ENCODE measurements at places on chromosomes 4 and X. TPM values are rescaled to one million over a fixed set of nuclear protein-coding genes. Genes with fewer than 3 reads are reported as not detected.

- no peak for DNase-seq
Observed at GRCh38 chrX:153672531-153673427, 834 bp downstream of the PNCK start.

FGF2 gene
- 28.6 TPM for total RNA-seq

DNA sequence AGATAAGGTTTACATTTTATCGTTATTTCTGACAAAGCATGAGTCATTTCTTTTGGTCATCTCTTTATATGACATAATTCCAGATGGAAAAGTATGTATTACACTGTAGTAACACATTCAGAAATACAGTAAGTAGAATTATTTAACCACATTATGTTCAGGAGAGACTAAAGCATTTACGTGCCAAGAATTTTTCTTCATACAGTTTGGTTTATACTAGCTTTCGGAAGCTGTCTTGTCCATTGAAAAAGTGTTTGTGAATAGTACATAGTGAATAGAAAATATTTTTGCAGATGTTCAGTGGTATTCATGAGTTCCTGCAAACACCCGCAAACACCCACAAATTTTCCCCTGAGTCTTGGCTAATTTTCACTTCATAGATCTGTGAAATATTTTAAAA lies 1033.0 kb upstream of the INTU start:
- no peak for DNase-seq

GRCh38 chr4:117084866-117085701 lies at the start of gene TRAM1L1:
TRAM1L1 (minus strand) TSS chr4:117085576; CDS start chr4:117085393, 183 bp downstream.
- DNase-seq: peak; percentile 55

- no peak for DNase-seq
Observed at GRCh38 chrX:148067285-148067684, 86.1 kb downstream of the FMR1NB start.

GRCh38 chr4:102301167-102301566 lies 44.1 kb downstream of the SLC39A8 start:
- no peak for DNase-seq

FOXR2 gene
- total RNA-seq: not detected

TMEM47 gene
- total RNA-seq: 54.1 TPM

- DNase-seq: no peak
Observed at GRCh38 chr4:122083351-122083750, 68.8 kb upstream of the BLTP1 start.

DNA sequence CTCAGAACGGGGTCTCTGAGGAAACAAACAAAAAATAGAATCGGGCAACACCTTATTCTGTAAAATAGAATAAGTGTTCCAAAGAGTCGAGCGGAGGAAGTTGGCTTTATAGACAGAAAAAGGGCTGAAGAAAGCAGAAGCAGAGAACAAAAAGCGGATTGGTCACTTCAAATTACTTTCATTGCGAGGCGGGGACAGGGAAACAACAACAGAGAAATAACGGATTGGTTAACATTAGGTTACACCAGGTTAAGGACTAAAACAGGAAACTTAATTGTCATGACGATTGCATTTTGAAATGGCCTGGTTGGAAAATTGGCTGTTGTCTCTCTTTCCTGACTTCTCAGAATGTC lies 433 bp upstream of the COQ2 start:
- DNase-seq: no peak

DNA sequence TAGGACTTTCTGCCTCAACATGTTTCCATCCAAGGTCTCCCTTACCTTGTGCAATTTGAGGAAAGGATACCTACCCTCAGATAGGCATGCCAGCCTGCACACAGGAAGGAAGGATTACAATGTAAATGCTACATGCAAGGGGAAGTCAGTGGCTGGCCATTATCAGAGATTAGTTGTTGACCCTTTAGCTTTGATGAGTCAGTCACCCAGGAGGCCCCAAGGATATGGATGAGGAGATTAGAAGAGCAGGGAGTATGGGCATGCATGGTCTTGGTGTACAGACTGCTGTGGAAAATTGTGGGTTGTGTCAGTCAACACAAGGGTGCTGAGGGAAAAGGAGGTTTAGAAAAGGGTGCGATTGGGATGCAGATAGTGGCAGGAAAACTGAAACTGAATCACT lies 92.0 kb downstream of the GUCY2F start:
- no peak for DNase-seq

HTN1 gene
- total RNA-seq: not detected

- no peak for DNase-seq
Observed at GRCh38 chrX:129000797-129001196, 522.5 kb downstream of the SMARCA1 start.

MTNR1A gene
- total RNA-seq: 1.9 TPM

XPNPEP2 gene
- total RNA-seq: 4.7 TPM

DNA sequence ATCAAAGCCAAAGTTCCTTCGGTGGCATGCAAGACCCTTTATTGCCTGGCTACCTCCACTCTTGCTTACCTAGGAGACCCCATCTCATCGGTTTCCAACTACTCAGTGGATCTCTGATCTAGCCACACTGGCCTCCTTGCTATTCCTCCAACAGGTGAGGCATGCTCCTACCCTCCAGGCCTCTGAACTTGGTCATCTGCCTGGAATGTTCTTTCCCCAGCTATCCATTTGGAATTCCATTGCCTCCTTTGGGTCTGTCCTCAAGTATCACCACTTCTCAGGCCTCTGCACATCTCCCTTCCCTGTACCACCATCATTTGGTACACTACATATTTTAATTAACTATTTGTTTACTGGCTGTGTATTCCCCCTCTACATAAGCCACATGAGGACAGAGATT lies 11.2 kb downstream of the LGI2 start:
- DNase-seq: no peak

GRCh38 chr4:158538176-158538575 lies 16.5 kb downstream of the RXFP1 start:
- no peak for DNase-seq

- no peak for DNase-seq
Observed at GRCh38 chr4:42655921-42656678, 805 bp downstream of the ATP8A1 start.

DNA sequence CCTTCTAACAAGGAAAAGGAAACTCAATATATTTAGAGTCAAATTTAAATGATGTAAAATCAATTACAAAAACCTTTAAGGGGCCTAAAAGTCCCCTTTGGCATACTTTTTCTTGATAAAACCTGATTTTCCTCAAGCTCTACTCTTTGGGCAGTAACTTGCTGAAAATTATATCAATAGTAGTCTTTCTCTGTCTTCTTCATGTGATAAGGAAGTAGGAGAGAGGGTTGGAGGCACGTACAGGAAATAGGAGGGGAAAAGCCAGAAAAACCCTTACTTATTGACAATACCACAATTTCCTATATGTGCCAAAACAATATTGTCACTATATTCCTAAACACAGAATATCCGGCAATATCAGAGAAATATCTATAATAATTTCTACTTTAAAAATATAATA lies 9.6 kb downstream of the RHOH start:
- DNase-seq: no peak

DNA sequence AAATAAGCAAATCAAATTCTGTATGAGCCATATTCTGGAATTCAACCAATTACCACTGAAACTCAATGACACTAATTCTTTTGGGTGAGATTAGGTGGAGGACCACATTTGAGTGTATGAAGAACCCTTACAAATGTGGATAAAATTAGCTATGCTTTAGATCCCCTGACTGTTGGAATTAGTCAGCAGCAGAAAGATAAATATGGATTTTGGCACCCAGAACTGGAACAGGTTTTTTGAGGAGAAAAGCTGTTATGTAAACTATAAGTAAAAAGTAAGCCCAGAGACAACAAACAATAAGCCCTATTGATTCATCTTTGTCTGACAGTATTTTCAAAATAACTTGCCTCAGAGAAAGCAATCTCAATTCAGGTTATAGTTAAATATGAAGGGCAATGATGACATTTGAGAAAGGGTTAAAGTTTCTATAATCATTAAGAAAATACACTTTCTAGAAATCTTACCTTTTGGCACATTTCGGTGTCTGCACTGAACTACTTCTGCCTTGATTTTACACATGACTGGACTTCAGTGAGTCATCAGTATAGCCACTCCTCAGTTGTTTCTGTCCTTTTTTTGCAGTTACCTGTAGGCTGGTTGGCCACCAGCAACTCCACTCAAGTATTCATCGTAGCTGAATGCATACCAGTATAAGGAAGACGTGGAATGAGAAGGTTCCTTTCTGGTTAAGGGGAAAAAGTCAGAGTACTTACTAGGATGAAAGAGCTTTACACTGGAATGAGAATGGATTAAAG lies 80.0 kb downstream of the KCTD8 start:
- no peak for DNase-seq

DNA sequence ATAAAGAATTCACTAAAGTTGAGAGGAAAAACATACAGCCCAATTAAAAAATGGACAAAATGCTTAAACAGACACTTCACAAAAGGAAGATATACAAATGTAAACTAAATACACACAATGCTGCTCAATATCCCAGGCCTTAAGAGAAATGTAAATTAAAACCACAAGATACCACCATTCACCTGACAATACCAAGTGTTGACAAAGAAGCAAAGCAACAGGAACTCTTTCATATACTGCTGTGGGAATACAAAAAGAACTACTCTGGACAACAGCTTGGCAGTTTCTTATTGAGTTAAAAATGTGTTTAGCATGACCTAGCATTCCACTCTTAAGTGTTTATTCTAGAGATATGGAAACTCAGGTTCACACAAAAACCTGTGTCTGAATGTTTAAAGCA lies 71.3 kb downstream of the ABCB7 start:
- DNase-seq: no peak

DNA sequence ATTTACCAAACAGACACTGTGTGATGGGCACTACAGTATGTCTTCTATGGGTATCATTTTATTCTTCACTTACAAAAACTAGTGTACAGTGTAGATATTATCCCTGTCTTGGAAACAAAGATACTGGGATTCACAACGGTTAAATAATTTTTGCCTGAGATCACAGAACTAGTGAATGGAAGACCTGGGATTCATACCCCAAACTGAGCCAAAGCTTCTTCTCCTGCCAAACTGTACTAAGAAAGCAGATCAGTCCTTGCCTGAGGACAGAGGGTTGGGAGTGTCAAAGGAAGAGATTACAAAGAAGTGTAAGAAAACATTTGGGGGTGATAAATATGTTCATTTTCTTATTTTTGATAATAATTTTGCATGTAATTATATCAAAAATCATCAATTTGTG lies 43.1 kb downstream of the PPA2 start:
- DNase-seq: no peak

DNA sequence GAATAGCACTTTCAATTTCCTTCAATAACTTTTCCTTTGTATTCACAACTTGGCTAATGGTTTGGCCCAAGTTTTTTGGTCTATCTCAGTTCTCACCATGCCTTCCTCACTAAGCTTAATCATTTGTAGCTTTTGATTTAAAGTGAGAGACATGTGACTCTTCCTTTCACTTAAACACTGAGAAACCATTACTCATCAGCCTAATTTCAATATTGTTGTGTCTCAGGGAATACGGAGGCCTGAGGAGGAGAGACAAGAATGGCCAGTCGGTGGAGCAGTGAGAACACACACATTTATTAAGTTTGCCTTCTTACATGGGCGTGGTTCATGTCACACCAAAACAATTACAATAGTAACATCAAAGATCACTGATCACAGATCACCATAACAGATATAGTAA lies 56.7 kb downstream of the TSPAN5 start:
- DNase-seq: no peak

STX18 gene
- total RNA-seq: 37.9 TPM

GRCh38 chr4:5706486-5707290 lies 1.7 kb downstream of the EVC2 start:
- DNase-seq: no peak

GRCh38 chr4:24003926-24004325 lies 114.1 kb upstream of the PPARGC1A start:
- DNase-seq: no peak

DNA sequence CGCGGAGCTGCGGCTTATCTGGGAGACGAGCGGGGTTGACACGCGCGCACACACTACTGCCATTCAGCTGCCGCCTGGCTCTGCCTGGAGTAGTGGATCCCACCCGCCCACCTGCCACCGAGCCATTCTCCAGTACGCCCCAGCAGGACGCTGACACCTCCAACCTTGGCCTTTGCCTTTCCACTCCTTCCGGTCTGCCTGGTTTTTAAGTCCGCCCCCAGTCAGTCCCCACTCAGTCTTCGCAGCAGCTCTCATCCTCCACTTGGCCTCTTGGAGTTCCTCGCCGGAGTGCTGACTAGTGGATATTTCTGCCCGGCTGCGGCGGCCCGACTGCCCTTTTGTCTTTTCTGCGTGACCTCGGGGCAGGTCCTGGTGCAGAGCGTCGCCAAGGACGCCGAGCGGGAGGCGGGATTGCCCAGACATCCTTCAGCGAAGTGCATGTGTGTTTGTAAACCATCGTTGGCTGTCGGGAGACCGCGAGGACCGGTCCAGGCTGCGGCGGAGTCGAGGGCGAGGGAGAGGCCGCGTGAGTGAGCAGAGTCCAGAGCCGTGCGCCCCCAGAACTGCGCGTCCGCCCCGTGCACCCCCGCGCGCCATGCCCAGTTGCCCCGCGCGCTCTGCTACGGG lies 1.1 kb downstream of the SLIT2 start:
- no peak for DNase-seq

STATH gene
- not detected for total RNA-seq

LINC00632 gene
- 173 TPM for total RNA-seq

DNA sequence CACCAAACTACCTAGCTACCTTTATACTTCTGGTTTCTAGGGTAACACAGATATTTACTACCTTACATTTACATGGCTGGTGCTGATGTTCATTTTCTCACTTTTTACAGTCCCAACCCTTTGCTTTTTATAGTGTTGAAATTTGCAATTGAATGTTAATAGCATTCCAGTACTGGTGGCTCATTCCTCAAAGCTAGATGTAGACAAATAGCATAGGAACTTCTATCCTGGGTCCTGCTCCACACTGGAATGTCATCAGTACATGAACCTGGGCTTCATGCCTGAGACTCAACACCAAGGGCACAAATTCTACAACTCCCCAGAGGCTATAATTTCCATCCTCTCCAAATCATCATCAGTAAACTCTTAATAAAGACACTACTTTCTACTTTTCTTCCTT lies 10.3 kb upstream of the TRMT2B start:
- no peak for DNase-seq

DNA sequence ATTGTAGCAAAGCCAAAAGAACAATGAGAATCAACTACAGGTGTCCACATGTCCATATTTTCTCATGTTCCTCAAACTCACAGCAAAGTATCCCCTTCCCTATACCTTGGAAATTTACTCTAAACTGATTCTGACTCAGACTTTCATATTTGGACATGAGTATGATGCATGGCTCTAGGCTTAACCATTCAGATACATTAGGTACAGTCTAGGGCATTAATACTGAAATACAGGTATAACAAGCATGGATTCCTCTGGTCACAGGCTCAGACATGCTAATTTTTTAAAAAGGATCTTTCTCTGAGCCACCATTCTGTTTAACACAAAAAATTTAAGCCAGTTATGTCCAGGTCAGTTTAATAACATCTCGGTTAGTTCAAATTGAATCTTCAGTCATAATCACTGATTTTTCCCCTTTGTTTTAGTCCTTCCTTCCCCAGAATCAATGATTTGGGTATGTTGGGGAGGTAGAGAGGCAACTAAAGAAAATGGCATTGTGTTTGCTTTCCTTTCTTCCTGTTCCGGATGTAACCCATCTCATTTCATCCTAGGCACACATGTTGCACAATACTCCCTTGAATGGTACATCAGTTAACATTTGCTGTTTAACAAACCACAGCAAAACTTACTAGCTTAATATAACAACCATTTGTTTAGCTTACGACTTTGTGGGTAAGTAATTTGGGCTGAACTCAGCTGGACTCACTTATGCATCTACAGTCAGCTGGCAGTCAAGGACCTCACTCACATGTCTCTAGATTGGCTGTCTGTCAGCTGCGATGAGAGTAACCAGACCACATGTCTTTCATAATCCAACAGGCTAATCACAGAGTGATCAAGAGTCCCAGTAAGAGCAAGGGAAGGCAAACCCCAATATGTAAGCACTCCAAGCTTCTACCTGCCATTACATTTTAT lies 75.3 kb upstream of the GRIA3 start:
- no peak for DNase-seq

Measured in urinary bladder (tissue), 4 donors.